GF-D8 (cell line): ENCODE measurements at places on chromosomes 7 and 10.

GRCh38 chr10:128571745-128572144 lies 445.5 kb upstream of the MKI67 start:
- DNase-seq, result no peak

DNA sequence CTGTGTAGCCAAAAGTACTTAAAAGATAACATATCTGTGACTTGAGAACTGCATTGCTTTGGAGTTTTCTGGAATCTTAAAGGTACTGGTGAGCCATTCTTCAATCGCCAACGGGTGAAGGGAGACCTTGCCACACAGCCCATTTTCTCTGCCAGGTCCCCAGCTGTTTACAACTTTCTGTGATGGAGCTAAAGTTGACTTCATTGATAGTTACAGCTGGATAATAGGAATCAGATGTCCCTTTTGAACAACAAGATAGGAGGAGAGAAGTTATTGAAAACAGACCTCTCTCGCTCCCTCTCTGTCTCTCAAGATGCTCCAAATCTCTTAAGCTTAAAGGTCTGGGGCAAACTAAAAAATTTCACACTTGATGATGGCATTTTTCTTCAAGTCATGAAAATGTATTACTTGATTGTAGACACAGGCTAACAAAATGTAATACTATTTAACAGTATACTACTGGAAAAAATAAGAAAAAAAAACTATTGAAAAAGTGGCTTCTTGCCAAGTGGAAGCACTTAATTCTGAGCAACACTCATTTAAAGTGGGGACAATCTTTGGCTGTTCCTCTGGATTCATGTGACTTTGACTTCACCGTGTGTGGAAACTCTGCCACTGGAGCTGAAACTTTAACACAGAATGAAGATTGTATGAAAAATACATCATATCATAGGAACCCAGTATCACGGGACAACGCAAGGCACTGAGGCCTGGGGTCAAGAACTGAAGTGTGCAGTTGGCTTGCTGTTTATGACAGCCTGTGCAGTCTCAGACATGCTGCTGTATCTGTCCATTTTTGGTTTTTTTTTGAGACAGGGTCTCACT lies 78.4 kb upstream of the AFAP1L2 start:
- DNase-seq, result no peak

DNA sequence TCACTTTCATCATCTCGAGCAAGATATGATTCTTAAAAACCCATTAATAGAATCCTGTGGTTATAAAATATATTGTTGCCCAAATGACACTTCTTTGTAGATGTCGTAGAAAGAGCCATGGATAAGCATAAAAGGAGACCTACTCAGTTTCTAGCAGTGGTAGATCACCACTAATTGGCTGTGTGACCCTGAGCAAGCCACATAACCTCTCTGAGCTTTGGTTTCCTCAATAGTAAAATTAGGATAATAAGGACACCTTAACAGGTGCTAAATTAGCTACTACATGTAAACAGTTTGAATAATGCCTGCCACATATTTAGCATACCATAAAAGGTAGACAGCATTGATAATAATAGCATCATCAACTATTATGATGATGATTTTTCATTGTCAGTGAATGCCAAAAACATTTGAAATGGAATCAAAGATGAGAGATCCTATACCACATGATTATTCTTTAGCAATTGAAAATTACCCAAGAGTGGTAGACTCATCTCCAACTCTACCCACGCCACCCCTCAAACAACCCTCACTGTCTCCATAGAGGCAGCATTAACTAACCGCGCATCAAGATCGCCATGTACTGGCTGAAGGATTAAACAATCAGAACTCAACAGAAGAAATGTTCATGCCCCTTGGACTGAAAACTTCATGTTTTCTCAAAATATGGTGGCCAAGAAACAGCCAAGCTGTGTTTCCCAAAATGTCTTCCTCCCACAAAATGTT lies 45.8 kb downstream of the CHST15 start:
- no peak for DNase-seq

DNA sequence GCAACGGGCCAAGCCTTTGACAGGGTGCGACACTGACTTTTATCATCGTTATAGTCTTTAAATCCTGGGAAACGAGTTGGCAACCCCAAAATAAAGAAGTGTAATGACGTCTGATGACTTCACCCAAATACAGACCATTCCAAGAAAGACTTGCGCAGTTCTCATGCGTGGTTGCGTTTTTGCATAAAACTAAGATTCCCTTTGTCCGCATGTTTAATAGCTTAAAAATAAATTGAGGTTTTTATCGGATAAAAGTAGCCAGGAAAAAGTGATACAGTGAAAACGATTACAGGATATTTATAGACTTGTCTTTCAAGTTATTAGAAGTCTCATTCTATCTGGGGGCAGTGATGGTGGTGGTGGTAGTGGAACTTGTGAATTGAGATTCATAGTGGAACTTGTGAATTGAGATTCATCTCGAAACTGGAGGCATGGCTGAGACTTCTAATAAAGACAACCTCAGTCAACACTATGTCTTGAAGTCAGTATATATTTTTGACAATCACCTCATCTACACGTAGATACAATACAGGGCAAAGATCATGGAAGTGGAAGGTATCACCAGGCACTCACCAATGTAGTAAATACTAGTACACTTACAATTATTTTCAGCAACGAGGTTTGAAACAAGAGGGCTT lies 1.2 kb upstream of the NAMPT start:
- DNase-seq, result no peak

- DNase-seq, result no peak
Observed at GRCh38 chr7:2003451-2003930, 229.3 kb downstream of the MAD1L1 start.

DNA sequence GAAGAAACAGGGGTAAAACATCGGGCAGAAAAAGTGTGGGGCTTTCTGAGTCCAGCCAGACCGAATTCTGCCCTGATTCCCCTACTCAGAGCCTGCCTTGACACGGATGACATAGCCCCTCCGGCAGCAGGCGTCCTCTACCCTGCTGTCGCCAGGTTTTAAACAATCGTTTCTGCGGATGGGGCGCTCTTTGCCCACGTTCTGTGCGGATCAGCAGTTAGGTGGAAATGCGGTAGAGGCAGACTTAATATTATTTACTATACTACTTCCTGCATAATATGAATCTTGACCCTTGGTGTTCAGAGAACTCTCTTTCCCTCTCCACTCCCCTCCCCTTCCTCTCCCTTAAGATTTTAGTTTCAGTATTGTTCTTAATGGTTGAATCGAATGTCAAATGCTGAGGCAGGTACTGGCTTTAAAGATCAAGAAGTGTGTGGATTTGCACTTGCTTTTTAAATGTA lies 2.4 kb downstream of the GATA3 start:
- no peak for DNase-seq

DNA sequence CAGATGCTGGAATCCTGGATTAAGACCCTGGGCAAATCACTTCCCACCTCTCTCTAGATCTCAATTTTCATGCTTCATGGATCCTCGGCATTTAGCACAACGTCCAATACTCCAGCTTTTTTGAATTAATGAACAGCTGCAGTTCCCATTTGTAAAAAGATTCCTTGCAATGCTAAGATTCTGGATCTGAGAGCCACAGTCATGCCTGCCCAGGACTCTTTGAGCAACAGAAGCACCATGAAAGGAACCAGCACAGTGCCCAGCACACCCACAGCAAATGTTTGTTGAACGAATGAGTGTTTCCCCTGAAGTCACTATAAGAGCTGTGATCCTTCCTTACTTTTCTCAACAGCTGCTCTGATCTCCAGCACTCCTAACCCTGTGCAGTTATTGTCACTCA lies 20.8 kb upstream of the DDIT4 start:
- DNase-seq, result no peak

DNA sequence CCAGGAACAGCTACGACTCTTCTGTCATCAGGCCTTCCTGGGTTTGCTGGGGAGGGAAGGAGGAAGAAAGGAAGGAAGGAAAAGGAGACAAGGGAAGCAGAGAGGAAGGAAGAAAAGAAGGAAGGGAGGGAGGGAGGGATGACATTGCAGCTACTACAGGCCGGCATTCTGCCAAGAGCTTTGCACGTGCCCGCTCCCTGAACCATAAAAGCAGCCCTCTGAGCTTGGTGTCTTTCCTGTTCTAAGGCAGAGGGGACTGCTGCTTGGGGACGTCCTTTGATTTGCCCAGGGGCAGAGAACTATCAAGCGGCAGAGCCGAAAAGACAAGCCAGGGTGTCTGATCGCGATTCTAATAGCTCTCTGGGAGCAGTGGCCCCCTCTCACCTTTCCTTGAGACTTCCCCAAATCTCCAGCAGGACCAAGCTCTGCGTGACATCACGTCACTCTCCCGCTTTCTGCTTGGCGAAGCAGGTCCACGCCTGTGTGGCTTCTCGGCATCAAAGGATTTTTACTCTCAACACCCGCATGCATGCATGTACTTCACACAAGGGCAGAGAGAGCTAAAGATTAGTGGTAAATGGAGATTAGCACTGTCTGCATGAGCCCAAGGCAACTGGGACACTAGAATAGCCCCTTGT lies 167.8 kb upstream of the AUTS2 start:
- peak; percentile 19 for DNase-seq

GRCh38 chr7:30655096-30655970 lies 26.9 kb downstream of the CRHR2 start:
- DNase-seq, result no peak

GRCh38 chr10:106836933-106837663 lies 327.4 kb downstream of the SORCS1 start:
- no peak for DNase-seq
